ENCODE measurements at places on chromosomes 11 and 22.

DNA sequence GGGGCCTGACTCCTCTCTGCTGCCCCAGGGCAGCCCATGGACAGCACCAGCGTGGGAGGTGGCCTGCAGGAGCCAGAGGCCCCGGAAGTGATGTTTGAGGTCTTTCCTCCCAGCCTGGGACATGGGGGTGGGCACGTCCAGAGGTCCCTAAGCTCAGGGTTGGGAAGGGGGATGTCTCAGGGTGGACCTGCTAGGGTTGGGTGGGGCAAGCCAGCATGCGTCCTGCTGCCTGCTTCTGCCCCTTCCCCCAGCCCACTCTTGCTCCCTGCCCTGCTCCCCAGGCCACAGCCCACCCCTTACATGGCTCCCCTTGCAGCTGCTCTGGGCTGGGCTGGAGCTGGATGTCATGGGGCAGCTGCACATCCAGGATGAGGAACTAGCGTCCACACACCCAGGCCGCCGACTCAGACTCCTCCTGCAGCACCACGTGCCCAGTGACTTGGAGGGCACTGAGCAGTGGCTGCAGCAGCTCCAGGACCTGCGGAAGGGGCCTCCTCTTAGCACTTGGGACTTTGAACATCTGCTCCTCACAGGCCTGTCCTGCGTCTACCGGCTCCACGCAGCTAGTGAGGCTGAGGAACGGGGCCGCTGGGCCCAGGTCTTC is 1.3 kb downstream of the FAM180B start:
- DNase-seq, result no peak

- DNase-seq, result no peak
Observed at GRCh38 chr11:23542816-23543215, 682.5 kb upstream of the CCDC179 start.

- DNase-seq, result no peak
Observed at GRCh38 chr11:123904932-123905331, 3.0 kb downstream of the OR8D4 start.

DNA sequence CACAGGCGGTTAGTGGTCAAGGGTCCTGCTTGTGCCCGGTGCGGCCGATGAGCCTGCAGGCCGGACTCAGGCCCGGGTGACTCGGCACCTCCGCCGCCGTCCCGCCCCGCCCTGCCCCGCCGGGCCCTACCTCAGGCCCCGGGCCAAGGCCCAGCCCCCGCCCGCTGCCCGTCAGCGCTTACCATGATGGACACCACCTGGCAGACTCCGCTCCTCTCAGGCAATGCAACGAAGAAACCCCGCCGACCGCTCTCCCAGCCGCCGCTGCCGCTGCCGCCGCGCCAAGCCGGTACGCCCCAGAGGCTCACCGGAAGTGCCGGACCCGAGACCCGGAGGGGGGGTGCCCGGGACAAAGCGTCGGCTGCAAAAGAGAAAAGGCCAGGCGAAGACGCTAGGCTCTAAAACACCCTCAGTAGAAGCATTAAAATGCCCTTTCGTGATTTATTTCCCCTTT is at the start of gene UFD1:
TSS of gene UFD1 (minus strand) at position 293 of the 454 bp plus-strand sequence. CDS start at position 185, 108 bp downstream.
- DNase-seq, result peak; percentile 86
